Activated CD8-positive, alpha-beta memory T cell treated with anti-CD3 and anti-CD28 coated beads for 1 hour (primary cell): ENCODE measurements at places on chromosomes 2 and 18.
A peak's percentile ranks its signal among the peaks of the same experiment; 100 is the strongest.

DNA sequence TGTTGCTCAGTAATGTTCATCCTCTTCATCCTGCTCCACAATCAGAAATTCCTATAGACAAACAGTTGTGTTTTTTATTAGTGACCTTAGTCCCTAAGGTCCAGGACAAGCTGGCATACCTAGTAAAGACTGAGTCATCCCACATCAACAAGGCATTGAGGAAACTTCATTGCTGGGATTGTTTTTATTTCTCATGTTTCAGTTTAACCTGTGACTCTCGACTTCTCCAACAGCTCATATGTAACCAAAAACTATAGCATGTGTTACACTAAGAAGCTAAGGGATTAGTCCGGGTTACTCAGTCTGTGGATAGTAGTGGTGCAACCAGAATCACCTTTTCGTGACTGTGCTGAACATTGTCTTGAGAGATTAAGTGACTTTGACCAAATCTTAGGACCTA is 292.1 kb downstream of the RDH14 start:
- no peak for DNase-seq

DNA sequence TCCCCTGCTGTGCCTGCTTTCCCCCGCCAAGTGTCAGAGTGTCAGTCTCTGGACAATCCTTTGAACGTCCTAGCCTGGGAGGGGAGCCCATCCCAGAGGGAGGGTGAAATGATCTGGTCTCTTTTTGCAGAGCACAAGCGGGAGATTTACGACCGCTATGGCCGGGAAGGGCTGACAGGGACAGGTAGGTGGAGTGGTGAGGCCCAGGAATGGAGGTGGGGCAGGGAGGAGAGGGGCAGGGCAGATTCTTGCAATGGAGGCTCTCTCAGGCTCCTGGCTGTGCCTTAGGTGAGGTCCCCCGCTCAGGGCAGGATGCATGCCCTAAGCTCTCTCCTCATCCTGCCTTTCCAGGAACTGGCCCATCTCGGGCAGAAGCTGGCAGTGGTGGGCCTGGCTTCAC is 2.4 kb downstream of the DNAJB2 start:
- DNase-seq = no peak

- DNase-seq = no peak
These were observed 28.6 kb upstream of the PPP4R1 start for GRCh38 chr18:9642799-9643462.

- DNase-seq = no peak
These were observed 322.9 kb downstream of the GALR1 start for GRCh38 chr18:77572537-77572936.

- DNase-seq = no peak
These were observed 1.8 kb upstream of the MPV17 start for GRCh38 chr2:27324720-27325119.

- no peak for DNase-seq
These were observed 56.3 kb downstream of the GTF3C3 start for GRCh38 chr2:196743165-196743564.

DNA sequence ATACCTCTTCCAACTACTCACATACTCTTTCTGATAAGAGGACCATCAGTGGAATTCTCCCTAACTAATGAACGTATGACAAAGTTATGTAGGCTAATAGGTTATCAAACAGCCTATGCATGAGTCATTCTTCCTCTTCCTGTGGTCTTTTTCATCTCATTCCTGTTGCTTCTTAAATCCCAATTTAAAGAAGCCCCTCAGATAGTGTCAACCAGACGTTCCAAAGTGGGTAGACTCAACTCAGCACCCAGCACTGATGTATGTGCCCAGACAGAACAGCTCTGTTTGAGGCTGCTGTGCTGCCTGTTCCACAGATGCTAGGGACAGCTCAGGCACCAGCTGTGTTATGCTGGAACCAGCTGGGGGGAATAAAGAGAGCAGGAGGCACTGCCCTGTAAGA is 52.6 kb downstream of the CXCR4 start:
- DNase-seq = no peak

DNA sequence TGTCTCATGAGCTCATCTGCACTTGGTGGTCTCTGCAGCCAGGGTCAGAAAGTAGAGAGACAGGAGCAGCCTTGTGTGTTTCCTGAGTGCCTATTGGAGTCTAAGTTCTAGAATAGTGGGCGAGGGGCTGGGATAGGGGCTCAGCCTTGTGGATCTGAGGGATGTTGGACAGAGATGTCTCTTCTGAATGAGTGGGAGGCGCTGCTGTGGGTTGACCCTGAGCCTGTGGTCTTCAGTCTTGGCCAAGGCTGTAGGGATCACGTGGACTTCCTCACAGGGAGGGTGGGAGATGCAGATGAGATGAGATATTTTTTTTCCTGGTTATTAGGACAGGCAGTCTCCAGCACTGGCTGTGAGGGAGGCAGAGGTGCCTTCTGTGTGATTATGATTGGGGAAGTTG is 61.8 kb downstream of the RNF144A start:
- DNase-seq = no peak

- peak; percentile 13 for DNase-seq
These were observed 54.9 kb downstream of the EXOC6B start for GRCh38 chr2:72770879-72771461.

GRCh38 chr2:23425338-23425871 is 40.4 kb downstream of the KLHL29 start:
- no peak for DNase-seq

- no peak for DNase-seq
These were observed 10.2 kb downstream of the SP110 start for GRCh38 chr2:230209422-230210051.

- no peak for DNase-seq
These were observed 6.7 kb downstream of the GYPC start for GRCh38 chr2:126662621-126663020.

DNA sequence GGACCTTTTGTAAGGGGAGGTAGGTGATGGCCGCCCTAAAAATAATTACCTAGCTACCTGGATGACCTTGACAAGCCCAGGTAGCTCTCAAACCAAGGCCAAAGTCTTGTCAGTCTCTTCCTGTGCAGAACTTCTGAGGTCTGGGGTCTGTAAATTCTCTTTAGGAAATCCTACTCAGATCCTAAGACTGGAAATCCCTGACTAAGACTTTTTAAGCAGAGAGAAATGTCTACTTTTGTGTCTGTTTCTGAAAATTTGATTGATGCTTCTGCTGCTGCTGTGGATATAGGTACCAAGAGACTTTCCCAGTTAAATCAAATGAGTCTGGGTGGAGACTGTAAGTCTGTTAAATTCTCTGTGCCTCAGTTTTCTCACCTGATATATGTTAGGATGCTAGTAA is 36.9 kb upstream of the SIX3 start:
- DNase-seq = no peak

DNA sequence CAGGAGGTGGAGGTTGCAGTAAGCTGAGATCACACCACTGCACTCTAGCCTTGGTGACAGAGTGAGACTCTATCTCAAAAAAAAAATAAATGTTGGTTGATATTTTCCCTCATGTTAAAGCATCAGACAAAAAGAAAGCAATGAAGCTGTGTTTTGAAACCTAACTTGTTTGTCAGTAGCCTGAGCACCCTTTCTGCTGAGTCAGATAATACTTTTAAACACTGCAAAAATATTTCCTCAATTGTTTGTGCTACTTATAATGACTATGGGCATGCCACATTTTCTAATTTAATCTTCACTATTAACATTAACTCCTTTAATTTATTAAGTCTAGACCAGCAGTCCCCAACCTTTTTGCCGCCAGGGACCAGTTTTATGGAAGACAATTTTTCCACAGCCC is 236.3 kb upstream of the AGAP1 start:
- DNase-seq = no peak

- no peak for DNase-seq
These were observed 21.1 kb downstream of the PPP1R1C start for GRCh38 chr2:182006595-182007341.

- no peak for DNase-seq
These were observed 422.2 kb upstream of the FSIP2 start for GRCh38 chr2:185316383-185316782.

DNA sequence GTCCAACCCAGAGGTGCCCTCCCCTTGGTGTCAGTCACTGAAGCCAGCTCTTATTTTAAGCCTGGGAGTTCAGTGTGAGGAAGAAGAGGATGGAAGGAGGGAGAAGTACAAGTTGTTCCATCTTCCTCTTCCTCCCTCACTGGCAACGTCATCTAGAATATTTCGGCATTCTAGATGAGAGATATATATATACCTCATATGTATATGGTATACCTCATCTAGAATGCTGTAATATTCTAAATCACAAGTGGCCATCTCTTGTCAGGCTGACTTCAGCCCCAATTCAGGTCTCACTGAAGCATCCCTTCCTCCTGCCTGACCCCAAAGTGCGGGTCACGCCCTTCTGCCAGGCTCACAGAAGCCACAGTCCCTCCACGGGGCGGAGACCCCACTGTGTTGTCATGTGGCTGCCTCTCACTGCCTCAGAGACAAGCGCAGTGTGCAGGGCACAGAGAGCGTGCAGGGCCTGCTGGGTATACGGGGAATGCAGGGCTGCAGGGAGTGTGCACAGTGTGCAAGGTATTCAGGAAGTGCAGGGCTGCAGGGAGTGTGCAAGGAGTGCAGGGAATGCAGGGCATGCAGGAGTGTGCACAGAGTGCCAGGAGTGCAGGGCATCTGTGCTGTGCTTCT is 32.8 kb upstream of the B3GNT7 start:
- no peak for DNase-seq

DNA sequence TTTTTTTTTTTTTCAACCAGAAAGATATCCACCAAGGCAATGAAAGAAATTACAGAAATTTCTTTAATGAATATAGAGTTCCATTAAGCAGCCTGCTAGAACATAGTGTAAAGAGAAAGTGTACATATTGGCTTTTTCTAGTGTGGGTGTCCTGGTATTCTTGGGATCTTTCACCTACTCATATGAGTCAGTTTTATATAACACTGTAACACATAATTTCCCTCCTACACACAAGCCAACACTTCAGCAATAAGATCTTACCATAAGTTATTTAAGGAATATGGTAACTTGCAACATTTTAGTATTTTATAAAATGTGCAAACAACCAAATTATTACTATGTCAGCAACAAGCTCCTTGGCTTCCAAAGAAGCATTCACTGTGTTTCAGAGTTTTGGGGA is 59.9 kb downstream of the ZRANB3 start:
- no peak for DNase-seq

DNA sequence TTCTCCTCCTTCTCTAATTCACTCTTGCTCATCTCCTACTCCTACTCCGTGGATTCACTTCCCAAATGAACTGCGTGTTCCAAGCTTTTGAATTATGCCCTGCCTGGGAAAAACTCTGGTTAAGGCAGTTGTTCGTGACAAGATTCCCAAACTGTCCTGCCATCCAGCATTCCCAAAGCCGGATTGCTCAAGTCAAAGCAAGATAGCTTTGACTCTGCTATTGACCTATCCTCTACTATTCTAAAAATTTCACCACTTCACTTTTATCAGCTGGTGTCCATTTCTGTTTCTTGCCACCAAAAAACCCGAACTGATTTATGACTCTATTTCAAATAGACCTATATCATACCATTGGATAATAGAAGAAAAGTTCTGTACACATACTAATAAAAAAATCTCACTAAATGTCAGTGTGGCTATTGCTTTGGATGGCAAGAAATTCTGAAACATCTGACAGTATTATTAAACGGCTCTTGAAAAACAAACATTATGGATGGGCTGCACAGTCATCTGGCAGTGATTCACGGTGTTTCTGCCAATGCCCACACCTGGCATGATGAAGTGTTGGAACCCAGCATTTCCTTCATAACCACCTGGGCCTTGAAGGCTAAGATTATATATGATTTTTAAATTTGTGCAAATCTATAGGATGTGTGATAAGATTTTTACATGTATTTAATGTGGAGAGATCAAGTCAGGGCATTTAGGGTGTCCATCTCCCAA is 87.4 kb downstream of the NCKAP5 start:
- no peak for DNase-seq

GRCh38 chr2:239927424-239927981 is 97.6 kb downstream of the NDUFA10 start:
- peak; percentile 33 for DNase-seq

DNA sequence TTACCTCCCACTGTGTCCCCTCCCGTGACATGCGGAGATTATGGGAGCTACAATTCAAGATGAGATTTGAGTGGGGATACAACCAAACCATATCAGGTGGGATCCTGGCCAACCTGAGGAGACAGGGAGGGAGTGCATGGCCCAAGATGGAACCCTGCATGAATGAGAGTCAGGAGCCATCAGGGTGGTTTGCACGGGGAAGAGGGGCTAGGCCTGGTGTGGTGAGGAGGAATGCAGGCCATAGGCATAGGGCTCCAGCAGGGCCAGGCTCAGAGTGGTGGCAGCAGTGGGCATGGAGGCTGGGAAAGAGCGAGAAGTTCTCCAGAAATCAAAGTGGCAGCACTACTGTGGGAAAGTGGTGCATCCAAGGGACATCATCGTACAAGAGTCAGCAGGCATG is 74.0 kb upstream of the BCL2L11 start:
- no peak for DNase-seq

DNA sequence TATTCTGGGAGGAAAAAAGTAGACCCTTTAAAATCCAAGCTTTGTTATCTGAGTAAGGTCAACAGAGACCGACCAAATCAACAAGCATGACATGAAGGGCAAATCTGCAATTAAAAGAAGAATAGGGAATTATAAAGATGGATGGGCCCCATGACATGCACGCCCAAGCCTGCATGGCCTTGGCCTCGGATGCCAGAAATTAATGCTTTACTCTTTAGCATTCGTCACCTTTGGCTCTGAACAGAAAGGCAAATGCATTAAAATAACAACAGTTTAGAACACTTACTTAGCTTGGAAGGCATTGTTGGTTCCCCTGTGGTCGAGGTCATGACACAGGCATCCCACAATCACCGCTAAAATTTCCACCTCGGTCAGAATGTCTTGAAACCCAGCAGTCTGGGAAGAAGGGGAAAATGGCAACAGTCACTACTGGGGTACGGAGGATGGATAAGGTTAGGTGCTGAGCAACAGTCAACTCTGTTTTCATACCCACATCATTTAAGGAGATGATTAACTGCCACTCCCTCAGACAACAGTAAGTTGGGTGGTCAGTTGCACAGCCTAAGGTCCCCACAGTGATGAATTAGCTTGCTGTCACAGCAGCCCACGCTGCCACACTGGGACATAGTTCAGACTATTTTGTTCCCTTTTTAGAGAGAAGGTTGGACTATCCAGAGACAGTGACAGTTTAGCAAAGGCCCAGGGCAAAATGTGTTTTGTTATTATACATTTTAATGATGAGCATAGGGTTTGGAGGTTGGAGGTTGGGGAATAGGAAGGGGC is 319.1 kb downstream of the AGPS start:
- no peak for DNase-seq

DNA sequence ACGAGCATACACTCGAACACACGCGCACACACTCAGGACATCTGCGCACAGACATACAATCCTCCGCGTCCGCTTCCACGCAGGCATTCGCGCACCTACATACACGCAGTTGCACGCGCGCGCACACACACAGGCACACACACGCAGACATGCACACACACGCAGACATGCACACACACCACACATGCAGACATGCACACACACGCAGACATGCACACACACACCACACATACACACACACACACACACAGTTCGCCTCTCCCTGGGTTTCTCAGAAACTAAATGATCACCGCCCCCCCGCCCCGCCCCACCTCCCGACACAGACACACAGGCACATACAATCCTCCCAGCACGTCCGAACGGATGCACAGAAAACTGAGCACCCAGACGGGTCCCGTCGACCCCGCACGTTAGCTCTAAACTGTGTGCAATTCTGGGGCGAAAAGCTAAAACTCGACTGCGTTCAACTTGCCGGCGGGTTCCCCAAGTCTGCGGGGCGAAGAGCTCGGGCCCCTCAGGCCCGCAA is 1.0 kb downstream of the EPHA4 start:
- no peak for DNase-seq
